Effector CD8-positive, alpha-beta T cell (primary cell): ENCODE measurements at places on chromosomes 2 and 18.

- DNase-seq, result no peak
These were observed 916 bp upstream of the OSBPL1A start for GRCh38 chr18:24398540-24398939.

DNA sequence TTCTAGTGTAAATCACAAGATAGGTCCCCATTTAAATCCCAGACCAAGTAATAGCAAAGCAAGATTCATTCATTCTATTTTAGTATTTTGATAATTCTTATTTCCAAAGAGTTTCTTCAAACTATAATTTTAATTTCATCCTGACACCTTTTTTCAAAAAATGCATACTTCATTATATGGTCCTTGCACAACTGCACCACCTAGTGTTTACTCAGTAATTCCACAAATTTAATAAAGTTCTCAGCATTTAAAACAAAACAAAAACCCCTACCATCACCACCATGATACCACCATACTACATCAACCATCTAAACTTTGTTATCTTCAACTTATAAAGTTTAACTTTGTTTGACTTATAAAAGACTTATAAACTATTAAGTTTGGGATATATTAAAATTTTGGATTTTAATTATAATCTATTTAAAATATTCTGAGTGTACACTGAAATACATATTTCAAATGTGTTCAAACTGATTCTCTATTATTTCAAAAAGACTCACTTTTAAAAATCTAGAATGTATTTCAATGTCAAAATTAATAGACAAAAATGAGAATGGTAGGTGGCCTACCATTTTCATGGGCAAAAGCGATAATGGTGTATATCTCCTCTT lies 44.2 kb downstream of the WDPCP start:
- DNase-seq, result no peak

GRCh38 chr2:193539188-193539587 lies 1344.5 kb upstream of the TMEFF2 start:
- DNase-seq, result no peak

GRCh38 chr2:226220511-226220910 lies 579.1 kb downstream of the IRS1 start:
- no peak for DNase-seq

DNA sequence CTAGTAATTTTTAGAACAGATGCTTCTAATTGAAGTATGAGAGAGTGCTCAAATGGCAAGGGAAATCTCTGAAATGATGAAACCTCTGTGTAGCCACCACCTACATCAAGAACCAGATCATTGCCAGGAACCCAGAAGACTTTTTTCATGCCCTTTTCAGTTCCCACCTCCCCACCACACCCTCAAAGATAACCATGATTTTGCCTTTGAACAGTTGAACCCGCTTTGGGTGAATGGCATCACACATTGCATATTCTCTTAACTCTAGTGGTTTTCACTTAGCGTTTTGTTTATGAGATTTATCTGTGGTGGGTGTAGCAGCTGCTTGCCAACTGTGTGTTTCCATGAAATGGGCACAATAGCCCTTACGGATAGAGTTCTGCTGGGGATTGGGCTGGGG lies 142.9 kb upstream of the HDAC4 start:
- no peak for DNase-seq
